Thyroid gland (tissue), 4 donors: ENCODE measurements at places on chromosomes 1 and 21. TPM values are rescaled to one million over a fixed set of nuclear protein-coding genes. Genes with fewer than 3 reads are reported as not detected.

DNA sequence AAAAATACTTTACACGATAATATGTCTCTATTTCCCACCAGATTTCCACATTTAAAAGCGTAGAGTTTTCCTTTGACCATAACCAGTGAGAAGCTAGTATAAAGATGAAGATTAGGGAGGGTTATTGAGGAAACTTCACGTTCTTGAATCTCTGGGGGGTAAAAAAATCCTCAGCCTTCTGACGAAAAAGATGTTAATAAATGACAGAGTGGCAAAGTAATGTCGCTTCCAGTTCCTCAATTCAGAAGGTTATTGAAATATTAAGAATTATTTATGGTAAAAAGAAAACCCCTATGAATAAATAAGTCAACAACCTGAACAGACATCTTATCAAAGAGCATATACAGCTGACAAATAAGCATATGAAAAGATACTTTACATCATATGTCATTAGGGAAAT, 241.0 kb downstream of the GPATCH2 start:
- no peak for DNase-seq

- no peak for DNase-seq
These were observed 1.2 kb downstream of the WNT4 start for GRCh38 chr1:22141554-22142314.

Gene LMOD1
- 30.6 TPM for total RNA-seq

Gene SZT2
- total RNA-seq = 65.1 TPM

GRCh38 chr1:54254055-54254454, 54.1 kb downstream of the MRPL37 start:
- DNase-seq = no peak

DNA sequence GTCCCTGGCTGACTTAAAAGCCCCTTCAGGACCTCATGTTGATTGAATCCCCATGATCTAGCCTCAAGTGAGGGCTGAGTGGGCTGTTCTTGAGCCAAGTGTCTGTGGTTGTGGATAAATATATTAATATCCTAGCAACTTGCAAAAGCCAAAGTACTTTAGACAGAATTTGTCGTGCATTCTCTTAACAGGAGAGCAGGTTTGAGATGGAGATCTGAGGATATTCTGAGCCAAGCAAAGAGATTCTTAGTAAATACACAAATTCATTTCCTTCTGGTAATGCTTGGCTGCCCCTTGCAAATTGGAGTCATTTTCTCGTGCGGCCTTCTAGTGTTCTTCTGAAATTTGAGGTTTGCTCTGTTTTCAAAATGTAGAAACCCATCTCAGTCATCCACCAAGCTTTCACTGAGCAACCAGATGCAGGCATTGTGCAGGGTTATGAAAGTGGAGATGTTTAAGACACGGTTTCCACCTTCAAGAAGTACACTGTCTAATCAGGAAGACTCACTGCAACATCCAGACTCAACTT, 242.1 kb upstream of the JUN start:
- peak; percentile 54 for DNase-seq

Gene NTMT2
- not detected for total RNA-seq

- peak; percentile 55 for DNase-seq
These were observed 52.4 kb upstream of the H6PD start for GRCh38 chr1:9181990-9182783.

GRCh38 chr1:151568626-151569088, 28.5 kb downstream of the TUFT1 start:
- no peak for DNase-seq

DNA sequence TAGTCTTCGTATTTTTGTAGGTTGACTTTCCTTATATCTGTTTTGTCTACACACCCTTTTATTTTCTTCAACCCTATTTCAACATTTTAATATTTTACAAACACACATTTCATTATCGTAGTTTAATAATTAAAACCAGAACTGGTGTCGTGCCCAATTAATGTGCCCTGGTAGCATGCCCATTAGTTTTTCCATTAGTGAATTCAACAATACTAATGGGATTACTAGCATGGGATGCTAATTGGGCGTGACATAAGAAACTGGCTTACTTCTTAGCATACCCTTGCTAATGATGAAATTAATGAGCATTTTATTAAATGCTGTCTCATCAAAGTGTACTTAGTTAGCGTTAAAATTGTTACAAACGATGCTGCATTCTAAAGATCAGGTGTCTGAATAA, 332.7 kb downstream of the USH2A start:
- DNase-seq = no peak

- no peak for DNase-seq
These were observed 40.5 kb downstream of the UBE2G2 start for GRCh38 chr21:44761011-44761729.

- no peak for DNase-seq
These were observed 202.9 kb downstream of the FMN2 start for GRCh38 chr1:240294566-240294965.

Gene TRMT1L
- total RNA-seq = 31.7 TPM

DNA sequence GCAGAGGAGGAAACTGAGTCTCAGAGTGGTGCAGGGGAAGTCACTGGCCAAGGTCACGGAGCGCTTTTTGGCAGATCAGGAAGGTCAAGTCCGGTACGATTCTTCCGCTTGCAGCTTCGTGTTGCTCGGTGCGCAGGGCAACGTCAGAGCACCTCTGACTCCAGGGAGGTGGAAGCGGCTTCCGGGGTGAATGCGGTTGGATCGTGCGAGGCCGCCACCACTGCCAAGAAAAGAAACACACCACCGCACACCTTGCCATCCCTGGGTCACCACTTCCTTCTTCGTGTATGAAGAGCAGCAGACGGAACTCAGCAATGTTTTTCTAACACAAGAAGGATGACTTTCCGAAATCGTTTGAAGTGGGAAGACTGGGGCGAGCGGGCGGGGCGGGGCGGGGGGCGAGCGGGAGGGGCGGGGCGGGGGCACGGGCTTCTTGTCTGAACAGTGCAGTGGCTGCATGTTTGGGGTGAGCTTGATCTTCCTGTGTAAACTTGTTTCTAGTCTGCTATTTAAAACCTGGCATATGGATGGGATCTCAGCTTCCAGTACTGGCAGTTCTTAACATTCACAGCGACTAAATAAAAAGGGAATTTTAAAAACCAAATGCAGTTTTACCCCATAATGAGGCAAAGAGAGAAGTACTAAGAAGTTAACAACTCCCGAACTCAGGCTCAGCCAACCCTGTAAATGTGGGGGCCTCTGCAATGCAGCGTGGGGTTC, 300.0 kb downstream of the RRAGC start:
- DNase-seq = peak; percentile 85

DNA sequence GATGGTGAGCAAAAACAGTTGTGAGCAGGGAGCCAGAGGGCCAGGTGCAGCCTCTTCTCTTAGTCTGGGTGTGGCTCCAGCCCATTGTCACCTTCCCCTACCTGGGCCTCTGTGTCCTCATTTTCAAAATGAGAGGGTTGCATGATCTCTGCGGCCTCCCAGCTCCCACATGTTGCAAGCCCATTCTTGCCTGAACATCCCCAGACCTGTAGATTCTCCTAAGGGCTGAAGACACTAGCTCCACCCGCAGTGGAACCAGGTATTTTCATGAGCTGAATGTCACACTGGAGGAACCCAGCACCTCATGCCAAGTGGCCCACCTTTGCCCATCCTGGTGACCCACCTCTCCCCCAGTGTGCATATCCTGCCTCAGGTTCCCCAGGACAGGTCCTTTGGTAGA, 12.3 kb downstream of the IKBKE start:
- no peak for DNase-seq

DNA sequence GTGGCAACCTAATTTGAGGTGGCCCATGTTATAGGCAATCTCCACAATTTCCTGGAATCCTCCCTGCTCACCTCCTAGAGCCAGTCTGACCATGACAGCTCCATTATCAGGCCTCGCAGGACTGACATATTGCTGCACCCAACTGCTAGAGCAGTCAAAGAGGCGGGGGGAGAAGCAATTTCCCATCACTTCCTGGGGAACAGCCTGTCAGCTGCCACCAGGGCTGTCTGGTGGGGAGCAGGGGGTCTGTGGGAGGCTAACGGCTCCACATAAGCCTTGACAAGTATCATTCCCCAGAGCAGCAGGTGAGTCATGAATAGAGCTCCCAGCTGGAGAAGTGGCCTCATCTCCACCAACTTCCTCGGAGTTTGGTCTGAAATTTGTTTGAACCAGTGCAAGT, 322.9 kb downstream of the MATN1 start:
- DNase-seq = no peak

DNA sequence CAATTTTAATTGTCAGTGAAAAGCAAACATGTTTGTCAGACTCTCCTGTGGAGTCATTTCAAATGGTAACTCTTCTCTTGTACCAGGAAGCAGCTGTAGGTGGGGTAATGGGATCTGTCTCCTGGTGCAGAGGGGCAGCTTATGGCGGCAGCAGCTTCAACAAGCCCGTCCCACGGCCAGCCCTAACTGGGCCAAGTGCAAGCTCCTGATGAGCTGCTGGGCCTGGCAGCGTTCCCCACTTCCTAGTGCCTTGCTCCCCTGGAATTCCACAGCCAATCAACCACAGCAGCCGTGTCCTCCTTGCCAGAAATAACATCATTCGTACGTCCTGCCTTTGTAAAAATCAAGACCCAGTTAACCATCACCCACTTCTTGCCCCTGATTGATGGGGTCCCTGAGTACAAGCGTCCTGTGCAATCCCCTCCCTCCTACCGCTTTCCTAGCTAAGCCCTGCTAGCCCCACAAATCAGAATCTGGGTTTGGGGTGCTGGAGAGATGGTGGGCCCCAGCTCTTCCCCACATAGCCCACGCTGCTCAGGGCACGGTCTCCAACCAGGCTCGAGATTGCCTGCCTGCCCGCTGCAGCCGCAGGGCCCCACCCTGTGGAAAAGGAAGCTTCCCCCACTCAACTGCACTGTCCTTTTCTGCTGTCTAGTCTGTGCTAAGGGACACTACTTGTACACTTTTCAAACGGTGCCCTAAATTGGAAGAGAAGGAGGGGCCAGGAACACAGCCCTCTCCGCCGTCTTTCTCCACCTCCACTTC, 61.2 kb downstream of the TOR1AIP2 start:
- DNase-seq = peak; percentile 96
